ENCODE measurements at places on chromosomes 7 and 10. TPM values are rescaled to one million over a fixed set of nuclear protein-coding genes. Genes with fewer than 3 reads are reported as not detected.
A peak's percentile ranks its signal among the peaks of the same experiment; 100 is the strongest.

DNA sequence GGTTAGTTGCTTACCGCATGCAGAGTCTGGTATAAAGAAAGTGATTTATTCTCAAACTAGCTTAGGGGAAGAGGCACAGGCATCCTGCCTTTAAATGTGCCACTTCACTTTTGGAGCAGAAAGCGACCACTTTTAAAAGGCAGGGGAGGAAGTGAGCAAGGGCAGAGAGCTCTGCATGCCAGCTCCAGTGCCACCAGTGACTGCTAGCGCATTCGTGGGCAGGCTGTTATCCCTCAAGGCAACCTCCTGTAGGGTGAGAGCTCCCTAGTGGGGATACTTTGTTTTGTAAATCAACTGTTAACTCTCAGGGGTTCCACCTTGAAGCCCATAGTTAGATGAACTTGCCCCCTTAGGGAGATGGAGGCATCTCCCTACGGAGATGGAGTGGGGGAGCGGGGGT is 29.4 kb upstream of the GRB10 start:
- DNase-seq: no peak

DNA sequence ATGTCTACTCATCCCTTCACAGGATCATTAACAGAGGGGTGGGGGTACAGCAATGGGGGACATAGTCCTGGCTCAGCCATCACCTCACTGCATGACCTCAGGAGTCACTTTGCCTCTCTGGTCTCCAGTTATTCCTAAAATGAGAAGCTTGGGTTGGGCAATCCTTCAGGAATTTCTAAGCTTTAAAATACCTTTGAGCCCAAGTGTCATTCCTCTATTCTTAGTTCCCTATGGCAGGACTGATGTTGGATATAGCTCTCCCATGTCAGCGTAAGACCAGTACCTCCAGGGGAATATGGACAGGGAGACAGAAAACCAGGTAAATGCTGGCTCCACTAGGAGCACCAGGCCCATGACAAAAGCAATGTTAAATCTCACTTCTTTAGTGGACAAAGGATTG is 34.5 kb downstream of the BLNK start:
- no peak for DNase-seq

DNA sequence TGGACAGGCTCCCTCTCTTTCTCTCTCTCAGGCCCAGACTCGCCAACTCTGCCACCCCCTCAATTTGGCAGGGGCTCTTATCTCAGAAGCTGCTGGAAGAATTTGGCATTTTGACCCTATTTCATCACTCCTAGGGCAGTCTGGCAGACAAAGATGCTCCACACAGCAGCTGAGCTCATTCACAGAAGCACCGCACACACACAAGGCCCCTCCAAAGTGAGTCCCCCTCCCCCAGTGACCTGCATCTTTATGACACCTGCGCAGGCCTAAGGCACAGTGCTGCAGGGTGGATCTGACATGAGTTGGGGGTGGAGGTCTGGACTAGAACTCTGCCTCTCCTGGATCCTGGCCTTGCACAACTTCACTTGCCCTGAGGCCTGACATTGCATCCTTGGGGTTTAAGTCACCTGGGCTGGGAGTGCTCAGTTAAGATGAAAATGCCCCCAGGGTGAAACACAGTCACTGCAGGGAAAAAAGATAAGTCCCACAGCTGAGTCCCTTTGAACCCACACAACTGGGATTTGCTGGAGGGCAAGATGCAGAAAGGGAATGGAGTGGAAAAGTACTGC is 41.1 kb upstream of the DUSP5 start:
- peak; percentile 87 for DNase-seq

- DNase-seq: no peak
Measured at GRCh38 chr10:70785190-70785589, at the start of gene TBATA. Gene TBATA, minus strand, starts transcription at chr10:70785377. Its CDS starts 1,998 bp downstream, at chr10:70783379.

DNA sequence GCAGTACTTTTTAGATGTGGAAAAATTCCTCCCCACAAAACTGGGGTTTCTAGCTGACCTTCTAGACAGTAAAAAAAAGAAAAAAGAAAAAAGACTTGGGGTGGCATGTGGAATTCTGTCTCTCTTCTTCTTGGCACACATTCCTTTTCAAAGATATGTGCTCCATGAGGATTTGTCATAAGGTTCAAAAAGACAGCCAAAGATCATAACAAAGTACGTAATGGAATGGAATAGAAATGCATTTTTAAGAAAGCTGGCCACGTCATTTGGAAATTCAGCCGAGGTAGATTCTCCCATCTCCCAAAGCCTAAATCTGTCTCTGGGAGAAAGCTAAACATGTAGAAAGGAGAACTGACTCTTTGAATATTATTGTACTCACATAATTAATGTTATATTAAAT is 381.3 kb upstream of the NFE2L3 start:
- DNase-seq: no peak

DNA sequence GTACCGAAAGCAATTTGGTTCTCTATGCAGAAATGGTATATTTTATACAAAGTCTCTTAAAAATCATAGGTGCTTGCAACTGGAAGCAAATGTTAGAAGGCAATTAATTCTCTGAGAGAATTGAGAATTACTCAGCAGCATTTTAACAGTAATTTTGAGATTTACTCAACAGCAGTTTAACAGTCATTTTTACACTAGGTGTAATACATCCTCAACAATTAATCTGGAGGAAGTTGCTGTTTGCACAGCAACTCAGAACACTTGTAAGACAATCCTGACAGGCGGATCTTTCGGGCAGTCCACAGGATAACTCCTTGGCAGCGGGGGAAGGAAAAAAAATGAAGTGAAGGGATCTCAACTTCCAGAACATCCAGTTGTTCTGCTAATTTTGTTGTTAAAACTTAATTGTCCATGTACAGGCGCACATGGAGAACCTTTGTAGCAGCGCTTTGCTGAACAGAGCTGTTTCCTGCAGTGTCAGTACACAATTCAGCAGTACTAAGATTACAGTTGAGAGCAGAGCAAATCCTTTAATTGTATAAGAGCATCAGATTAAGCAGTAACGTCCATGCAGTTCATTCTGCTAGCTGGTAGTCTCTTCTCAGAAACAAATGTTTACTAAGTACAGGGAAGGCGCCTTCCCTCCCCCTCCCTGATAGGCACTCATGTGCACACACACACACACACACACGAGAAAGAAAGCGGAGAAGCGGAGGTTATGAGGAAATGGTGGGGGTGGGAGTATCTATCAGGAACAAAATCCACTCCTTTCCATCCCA is 43.8 kb downstream of the ENO4 start:
- no peak for DNase-seq

CYP3A4 gene
- not detected for total RNA-seq

EFCAB10 gene
- total RNA-seq: not detected

- no peak for DNase-seq
Measured at GRCh38 chr7:35691827-35692307, 3.1 kb downstream of the HERPUD2 start.

Data from MCF 10A (cell line).